ENCODE measurements at places on chromosomes 16 and 17.
A peak's percentile ranks its signal among the peaks of the same experiment; 100 is the strongest.

- no peak for DNase-seq
Observed at GRCh38 chr17:2337544-2338314, 428 bp downstream of the SGSM2 start.

- DNase-seq: no peak
Observed at GRCh38 chr16:27464626-27465482, 62.9 kb downstream of the IL21R start.

DNA sequence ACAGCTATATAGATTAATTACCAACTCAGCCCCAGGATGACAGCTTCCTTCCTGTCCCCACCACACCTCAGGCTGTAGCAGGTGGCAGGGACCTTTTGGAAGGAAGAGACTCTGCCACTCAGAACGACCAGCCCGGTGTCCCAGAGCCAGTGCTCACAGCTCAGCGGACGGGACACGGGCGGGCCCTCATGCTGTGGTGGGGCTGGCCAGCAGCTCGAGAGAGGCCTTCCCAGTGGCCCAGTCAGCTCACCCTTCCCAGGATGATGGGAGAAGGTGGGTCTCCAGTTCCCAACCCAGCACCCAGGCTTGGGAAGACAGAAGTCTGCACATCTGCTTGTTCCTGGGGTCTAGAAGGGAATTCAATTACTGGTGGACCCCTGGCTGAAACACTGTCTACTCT is 10.5 kb downstream of the NUDT16L1 start:
- no peak for DNase-seq

- peak; percentile 31 for DNase-seq
Observed at GRCh38 chr16:57899771-57900661, 70.9 kb downstream of the CNGB1 start.

- DNase-seq: peak; percentile 20
Observed at GRCh38 chr16:4212934-4213296, 29.0 kb downstream of the SRL start.

GRCh38 chr17:19531780-19532501 is 1.7 kb upstream of the SLC47A1 start:
- DNase-seq: no peak

DNA sequence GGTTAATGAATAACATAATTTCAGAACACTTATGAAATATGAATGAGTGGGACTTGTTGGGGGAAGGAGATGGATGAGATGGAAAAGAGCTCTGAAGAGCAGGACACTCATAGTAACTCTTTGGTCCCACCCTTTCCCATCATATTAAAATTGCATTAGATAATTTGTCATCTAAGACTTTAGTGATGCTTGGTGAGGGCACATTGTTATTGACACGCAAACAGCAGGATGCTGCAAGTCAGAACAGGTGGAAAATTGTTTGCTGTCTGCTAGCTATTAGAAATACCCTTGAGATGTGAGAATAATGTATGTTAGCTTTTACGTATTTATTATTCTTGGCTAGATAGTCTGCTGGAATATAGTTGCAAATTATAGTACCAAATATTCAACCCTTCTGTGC is 75.7 kb downstream of the TANC2 start:
- DNase-seq: no peak

Data from GM04504 (cell line).